NCI-H510A (cell line): ENCODE measurements at places on chromosomes 3 and 15.

GRCh38 chr15:39031596-39031995 lies 467.0 kb upstream of the RASGRP1 start:
- DNase-seq, result no peak

DNA sequence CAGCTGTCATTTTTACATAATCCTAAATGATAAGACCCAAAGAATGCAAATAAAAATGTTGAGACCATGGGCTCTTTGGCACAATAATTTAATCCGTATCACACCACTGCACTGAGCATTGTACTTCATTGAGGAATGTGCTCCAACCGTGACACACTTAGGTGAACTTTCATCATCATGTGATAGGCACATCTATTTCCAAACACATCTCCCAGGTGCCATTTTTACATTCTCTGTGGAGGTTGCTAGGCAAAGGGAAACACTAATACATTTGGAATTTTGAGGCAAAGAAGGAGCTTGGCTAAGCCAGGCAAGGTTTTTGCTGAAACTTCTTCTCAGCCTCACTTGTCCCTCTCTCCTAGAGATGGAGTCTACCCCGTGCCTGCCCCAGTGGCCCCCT lies 68.7 kb downstream of the LRTM1 start:
- DNase-seq, result no peak

DNA sequence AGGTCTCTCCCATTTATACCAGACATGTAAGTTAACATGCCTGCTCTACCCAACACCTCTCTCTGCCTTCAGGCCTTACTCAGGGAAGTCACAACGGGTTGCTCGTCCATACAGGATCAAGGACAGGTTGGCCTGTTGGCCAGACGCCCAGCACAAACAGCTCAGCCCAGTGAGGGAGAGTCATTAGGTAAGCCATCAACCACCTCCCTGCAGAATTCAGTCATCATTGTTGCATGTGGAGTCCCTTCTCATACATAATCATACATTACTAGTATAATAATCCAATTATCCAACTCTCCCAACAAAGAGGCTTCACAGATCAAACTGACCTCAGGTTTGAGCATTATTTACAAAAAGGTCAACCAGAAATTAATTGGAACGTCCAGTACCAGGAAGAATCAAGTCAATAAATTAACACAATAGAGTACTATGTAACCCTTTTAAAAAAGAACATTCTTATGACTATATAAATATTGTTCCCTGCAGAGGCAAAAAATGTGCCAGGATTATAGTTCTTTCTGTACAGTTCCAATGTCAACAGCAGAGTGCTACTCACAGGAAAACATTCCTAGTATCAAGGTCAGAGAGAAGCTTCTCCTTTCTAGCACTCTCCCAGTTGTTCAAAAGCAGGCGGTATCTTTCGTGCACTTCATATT lies 33.2 kb downstream of the HOMER2 start:
- no peak for DNase-seq

DNA sequence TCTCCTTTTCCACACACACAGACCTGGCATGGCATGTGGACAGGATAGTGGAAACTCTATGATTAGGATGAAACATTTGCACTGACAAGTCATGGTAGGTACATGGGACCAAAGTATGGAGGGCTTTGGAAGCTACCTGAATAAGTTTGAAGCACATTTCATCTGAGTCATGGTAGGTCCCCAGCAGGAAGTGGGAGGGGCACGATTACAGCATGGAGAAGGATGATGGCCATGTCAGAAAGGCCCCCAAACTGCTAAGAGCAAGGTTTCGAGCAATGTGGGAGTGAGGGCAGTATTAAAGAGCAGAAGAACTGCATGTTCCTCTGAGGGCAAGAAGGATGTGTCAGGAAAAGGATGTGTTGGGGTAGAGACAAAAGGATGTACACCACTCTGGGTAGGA lies 51.5 kb upstream of the CSTA start:
- no peak for DNase-seq

- DNase-seq, result no peak
Measured at GRCh38 chr3:194325424-194326153, 25.5 kb downstream of the CPN2 start.

DNA sequence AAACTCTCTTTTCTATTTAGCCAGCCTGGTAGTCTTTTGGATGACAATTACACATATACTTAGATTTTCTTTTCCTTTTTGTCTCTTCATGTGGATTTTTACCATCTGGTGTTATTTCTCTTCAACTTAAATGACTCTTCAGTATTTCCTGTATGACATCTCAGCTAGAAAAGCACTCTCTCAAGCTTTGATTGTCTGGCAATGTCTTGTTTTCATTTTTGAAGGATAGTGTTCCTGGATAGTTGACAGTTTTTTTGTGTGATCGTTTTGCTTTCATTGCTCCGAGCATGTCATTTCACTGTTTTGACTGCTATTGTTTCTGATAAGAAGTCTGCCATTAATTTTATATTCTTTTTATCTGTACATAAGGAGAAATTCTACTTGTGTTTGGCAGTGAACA lies 766.4 kb downstream of the AGBL1 start:
- DNase-seq, result no peak

DNA sequence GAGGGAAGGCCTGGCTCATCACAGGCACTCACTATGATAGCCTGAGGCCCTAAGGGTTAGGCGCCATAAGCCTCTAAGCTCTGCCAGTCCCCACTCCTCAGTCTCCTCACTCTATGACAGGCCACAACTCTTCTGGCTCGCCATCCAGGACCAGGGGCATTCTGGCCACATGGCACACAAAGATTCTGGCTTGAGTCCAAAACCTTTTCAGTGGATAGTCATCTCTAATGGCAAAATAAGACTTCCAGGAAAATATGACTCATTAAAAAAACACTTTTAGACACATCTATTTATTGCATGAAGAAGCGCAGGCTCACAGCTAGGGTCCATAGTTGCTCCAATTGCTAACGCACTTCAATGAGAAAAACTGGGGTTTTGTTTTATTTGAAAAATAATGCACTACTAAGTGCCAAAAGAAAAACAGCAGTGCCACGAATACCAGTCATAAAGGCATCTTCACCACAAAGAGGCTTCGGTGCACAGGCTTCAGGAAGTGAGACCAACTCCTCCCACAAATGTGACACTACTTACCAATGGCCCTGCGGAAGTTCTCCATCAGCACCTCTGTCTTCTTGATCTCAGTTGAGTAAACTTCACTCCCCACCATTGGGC lies 11.1 kb downstream of the RUVBL1 start:
- DNase-seq, result no peak

DNA sequence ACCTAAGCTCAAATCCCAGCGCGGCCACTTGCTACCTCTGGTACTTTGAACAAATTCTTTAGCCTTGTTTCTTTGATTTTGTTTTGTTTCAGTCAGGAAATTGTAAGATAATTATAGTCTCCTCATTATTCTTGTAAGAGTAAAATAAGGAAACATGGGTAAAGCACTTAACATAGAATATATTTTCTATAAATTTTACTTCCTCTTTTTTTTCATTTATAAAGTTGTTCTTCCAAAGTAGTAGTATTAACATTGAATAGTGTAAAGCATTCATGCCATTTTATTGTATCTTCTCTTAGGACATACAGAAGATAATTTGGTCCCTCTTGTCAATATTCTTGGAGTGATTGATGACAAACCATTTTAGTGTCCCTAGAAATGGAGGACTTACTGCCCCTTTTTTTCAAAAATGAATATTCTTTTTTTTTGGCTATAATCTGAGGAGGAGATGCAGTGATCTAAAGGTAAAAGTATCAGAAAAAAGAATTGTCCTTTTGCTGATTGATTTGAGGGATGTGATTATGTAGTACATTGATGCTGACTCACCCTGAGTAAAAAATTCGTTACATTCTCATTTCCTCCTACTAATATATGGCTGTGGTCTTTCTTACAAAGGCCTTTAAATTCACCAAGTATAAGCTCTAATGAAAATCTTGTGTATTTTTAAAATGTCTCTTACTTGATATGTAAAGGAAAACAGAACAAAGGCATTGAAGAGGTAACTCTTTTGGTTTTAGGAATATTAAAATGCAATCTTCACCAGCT lies 51.0 kb downstream of the ALCAM start:
- no peak for DNase-seq

- no peak for DNase-seq
Measured at GRCh38 chr3:46926871-46927717, 49.5 kb downstream of the CCDC12 start.

DNA sequence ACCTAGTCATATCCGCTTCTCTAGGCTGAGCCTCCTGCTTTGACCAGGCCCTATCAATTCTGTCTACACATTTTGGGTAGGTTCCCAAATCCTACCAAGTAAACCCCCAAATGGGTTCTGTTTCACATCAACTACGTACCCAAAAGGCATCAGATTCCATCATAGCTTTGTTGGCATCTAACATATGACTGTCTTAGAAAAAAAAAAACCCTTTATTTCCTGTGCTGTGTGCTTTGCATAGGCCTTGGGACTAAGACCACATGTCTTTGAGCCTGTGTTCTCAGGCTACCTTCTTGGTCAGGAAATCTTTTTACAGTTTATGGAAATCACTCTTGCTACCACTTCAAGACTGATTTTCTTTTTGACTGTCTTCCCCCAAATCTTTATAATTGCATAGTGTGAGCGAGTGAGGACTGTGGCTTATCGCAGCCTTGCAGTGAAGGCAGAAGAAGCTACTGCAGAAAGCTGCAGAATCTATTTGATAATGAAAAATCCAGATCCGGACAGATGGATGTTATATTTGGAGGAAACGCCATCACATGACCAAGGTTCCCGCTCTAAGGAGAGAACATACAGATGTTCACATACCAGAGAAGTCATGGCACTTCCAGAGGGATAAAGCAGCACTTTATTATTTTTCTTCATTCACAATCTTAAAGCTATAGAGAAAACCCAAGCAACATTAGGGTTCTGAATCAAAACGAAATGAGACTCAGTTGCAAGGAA lies 111.2 kb downstream of the EOMES start:
- DNase-seq, result no peak

- DNase-seq, result no peak
Measured at GRCh38 chr15:22978691-22979237, 1.4 kb downstream of the CYFIP1 start.

GRCh38 chr15:27538325-27538724 lies 560.8 kb downstream of the OCA2 start:
- DNase-seq, result peak; percentile 15

- DNase-seq, result no peak
Measured at GRCh38 chr15:66172324-66172980, 81.1 kb downstream of the MEGF11 start.

GRCh38 chr15:46293550-46293949 lies 658.7 kb downstream of the SQOR start:
- DNase-seq, result no peak

- peak; percentile 40 for DNase-seq
Measured at GRCh38 chr3:14411166-14411526, 8.7 kb downstream of the SLC6A6 start.

DNA sequence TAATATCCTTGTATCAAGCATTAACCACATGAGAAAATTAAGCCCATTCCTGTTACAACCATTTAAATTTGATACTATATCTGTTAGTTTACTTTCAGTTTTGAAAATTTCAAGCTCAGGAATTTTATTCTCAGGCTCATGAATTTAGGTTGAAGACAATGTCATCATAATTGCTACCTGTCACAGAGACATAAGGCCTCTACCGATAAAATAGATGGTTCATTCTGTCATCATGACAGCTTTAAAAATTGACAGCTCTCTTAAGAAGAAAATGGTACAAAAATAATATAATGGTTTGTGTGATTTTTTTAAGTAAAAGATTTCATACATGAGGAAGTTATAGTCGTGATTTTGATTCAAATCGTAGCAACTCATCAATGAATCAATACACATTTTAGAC lies 1003.2 kb downstream of the ROBO1 start:
- no peak for DNase-seq

GRCh38 chr15:31155151-31155550 lies 53.6 kb upstream of the TRPM1 start:
- DNase-seq, result no peak

GRCh38 chr3:104746056-104746455 lies 620.7 kb upstream of the ALCAM start:
- no peak for DNase-seq

DNA sequence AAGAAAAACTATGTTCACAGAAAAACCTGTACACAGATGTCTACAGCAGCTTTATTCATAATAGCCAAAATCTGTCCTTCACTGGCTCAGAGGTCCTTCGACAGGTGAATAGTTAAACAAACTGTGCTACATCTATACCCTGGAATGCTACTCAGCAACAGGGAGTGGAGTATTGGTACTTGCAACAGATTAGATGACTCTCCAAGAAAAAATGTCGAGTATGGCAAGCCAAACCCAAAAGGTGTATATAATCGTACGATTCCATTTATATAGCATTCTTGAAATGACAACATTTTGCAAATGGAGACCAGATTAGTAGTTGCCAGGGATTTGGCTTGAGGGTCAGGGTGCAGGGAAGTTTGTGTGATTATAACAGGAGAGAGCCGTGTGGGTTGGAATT lies 22.4 kb upstream of the RGMA start:
- DNase-seq, result no peak

GRCh38 chr3:119364401-119364800 lies 70.2 kb downstream of the ARHGAP31 start:
- no peak for DNase-seq
